AG09319 (cell line): ENCODE measurements at places on chromosomes 7 and 10.

DNA sequence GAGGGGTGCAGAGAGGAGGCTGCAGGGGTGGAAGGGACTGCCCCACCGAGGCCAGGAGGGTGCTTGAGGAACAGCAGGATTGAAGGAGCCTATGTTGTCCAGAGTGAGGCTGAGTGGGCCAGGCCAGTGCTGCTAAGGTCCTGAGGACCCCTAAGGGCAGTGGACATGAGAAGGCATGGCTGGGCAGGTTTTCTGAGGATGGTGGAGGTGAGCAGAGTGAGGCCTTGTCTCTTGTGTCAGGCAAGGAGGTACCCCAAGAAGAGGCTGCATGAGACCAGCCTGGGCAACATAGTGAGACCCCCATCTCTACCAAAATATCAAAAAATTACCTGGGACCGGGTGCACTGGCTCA, 5.2 kb downstream of the SH2B2 start:
- no peak for DNase-seq

DNA sequence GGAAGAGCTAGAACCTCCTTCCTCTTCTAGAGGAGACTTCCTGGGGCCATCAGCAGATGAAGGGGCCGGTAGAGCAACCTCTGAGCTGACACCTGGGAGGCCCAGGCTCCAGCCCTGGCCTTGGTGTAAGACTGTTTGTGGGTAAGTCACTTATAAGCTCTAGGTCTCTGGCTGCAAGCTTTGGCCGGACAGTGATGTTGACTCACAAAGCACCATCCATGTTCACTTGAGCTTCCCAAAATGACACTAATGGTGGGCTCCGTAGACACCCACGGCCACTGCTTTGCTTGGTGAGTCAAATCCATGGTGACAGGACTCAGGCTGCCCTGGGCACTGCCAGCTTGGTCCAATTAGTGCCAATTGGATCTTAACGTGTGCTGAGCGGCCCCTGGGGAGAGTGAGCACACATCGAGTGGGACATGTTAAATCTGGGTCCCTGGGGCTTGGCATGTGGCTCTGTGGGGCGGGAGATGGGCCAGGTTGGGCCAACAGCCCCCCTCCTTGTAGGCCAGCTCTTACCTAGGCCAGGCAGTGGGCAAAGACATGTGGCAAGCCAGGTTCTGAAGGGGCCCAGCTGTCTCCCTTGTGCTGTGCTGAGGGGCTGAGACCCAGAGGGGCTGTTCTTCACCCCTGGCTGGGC, 16.7 kb downstream of the NEURL1 start:
- no peak for DNase-seq

- DNase-seq: no peak
These were observed 56.0 kb downstream of the ANKRD7 start for GRCh38 chr7:118280319-118281012.

DNA sequence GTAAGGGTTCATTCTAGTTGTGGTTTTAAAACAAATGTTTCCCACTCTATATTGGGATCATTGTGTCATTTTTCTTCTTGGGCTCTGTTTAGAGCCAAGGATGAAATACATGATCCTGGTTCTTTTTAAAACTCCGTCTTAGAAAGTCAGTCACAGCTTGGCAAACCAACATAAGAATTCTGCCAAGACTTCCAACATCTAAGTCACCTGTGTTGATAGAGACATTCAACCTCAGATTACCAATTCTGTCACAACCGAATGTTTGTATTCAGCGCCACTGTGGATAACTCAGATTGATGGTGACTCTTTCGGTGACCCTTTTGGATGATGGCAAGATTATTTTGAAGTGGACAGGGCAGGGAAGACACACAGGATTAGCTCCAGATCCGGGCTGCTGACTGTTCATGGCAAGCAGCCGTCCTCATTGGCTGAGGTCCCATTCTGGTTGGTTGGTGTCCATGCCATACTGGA, 255.4 kb downstream of the ARHGAP21 start:
- DNase-seq: no peak

DNA sequence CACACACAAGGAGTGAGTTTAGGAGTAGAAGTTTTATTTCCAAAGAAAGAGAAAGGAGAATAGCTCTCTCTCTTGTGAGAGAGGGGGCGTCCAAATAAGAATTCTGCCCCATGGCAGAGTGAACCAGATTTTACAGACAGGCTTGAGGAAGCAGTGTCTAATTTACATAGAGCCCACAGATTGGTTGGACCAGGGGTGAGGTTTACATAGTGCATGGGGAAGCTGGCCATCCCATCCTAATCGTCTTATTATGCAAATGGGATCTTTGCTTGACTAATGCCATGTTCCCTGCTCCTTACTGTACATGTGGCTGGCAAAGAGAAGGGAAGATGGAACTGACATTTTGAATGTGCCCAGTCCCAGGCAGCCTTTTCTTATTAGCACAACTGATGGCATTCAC, 60.0 kb upstream of the ACSM6 start:
- no peak for DNase-seq

- no peak for DNase-seq
These were observed 20.1 kb downstream of the CNPY1 start for GRCh38 chr7:155526225-155526624.

DNA sequence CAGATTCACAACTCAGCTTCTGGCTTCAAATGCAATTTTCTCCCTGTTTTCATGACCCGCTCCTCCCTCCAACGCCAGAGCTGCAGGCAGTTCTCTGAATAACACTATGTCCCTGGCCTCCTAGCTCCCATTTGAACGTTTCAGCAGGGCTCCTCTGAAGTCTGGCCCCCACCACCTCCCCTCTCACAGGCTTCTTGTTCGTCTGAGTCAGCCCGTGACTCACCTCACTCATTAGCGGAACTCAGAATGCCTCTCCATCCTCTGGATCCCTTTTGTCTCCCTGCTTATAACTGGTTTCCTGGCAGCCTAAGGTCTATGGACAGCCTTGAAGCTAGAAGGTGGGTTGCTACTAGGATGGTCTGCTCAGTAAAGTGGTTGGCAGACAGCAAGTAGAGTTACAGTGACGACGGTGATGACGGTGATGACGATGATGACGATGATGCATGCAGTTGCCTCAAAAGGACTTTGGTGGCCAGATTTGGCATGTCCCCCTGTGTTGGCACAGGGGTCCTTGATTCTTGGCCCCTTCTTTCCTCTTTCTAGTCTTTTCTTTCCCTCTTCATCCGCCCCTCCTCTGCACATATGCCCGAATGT, 83.3 kb upstream of the MKLN1 start:
- DNase-seq: peak; percentile 50
